ENCODE measurements at places on chromosomes 2 and 18. TPM values are rescaled to one million over a fixed set of nuclear protein-coding genes. Genes with fewer than 3 reads are reported as not detected.

DTNB gene
- 31.3 TPM for total RNA-seq

IGFBP2 gene
- total RNA-seq = 451 TPM

SLC19A3 gene
- 0.04 TPM for total RNA-seq

CDKL4 gene
- total RNA-seq = 0.66 TPM

ERICH2 gene
- total RNA-seq = 1.5 TPM

SULT1C2 gene
- 3.2 TPM for total RNA-seq

EGR4 gene
- total RNA-seq = 0.06 TPM
